ENCODE measurements at places on chromosomes 1 and 21.

DNA sequence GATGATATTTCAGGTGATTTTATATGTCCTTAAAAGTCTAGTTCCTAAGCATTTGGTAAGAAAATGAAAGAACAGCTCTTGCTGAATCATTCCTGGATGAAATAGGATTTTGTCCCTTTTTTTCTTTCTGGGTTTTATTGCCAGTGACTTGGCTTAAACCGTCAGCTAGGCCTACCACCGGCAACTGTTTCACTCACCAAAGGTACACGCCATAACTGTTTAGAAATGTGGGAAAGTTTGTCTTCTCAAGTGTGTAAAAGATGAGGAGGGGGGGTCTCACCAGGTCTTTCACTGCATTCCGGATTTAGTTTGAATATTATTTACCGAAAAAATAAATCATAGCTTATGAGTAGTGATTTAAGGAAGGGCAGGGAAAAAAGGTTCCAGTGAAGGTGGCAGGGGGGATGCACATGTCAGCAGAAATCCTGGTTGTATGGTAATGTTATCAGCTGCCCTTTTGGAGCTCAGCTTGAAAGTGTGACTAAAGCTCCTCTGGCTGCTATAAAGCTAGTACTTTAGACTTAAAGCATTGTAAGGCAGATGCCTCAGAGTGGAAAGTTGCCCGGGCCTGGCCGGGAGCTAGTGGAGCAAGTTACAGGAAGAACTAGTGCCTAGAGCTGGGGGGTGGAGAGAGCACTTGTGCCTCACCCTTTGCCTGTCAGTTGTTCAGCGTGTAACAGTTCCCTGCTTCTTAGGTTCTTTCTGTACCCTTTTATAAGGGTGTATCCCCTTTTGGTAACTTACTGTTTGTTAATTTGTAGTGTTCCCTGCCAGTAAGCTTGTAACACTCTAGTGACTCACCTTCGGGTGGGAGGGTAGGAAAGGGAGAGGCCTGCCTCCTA lies 3.1 kb downstream of the ATP1A1 start:
- peak; percentile 82 for DNase-seq

DNA sequence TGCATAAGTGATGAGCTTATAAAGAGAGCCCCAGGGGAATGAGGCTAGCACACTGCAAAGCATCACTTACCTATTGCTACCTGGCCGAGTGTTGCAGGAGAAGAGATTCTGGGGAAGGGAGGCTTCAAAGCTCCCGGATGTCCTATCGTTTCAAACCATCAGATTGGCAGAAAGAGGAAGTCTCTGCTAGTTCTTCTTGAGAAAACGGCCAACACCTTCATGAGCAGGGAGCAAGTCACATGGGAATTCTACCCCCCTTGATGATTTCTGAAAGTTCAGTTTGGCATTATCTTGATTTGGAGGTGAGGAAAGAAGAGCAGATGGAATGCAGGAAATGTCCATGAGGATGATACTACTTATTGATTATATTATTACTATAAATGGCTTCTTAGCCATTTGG lies 16.2 kb downstream of the SYF2 start:
- no peak for DNase-seq

DNA sequence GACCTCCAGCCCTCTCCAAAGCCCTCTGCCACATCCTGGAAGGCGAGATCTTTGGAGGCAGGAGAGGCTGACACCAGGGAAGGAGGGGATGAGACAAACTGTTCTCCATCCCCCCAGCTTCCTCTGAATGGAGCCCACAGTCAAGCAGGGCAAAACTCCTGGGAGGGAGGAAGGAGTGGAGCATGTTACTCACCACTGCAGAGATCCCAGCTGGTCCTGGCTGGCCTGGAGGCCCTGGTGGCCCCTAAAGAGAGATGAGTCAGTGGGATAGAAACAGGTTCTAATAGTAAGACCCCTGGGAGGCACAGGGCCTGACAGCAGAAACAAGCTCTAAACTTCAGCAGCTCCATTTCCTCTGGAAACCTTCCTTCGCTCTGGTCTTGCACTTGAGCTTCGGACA lies 14.0 kb upstream of the PEF1 start:
- peak; percentile 57 for DNase-seq

GRCh38 chr1:46587069-46587468 lies 17.0 kb downstream of the MKNK1 start:
- DNase-seq, result no peak

DNA sequence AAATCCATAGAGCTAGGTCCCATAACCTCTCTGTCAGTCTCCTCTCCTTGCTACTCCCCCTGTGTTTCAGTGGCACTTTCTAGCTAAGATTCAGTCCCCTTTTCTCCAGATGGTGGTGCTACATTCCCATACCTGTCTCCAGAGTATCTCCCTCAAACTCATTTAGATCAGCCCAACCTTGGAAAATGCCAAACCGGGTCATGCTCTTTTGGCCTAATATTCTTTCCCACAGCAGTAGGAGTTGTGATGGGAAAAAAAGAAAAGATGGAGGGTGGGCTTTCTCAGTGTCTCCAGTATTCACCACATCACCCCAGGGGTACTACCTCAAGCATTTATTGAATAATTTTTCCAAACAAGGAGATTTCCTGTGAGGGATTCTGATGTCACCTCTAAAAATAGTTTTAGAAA lies 3.2 kb upstream of the RXFP4 start:
- peak; percentile 83 for DNase-seq

DNA sequence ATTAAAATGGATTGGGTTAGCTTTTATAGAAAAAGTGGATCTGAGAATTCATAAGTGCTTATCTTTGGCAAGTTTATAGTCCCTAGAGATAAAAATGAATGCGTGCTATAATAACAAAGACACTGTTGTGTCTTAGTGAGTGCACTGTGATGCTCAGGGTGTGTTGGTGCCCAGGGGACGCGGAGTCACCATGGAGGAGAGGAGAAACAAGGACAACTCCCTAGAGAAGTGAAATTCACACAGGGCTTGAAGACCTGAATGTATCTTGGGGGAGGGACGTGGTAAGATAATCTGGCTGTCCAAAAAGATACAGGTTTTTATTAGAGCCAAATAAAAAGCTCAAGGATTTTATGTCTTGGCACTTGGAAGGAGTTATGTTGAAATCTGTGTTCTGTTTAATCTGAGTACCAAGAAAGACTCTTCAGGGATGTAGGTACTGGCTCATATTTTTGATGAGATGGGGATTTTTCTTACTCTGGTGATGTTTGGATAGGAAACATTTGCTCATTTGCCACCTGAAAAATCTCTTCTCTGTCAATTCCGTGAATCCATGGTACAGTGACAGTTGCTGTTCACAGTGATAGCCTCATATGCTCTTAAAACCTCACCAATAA lies 9.6 kb downstream of the SMYD2 start:
- no peak for DNase-seq

GRCh38 chr1:153976819-153977249 lies 640 bp downstream of the JTB start:
- no peak for DNase-seq

- DNase-seq, result peak; percentile 92
These were observed 338.1 kb upstream of the SNX7 start for GRCh38 chr1:98323388-98323787.

DNA sequence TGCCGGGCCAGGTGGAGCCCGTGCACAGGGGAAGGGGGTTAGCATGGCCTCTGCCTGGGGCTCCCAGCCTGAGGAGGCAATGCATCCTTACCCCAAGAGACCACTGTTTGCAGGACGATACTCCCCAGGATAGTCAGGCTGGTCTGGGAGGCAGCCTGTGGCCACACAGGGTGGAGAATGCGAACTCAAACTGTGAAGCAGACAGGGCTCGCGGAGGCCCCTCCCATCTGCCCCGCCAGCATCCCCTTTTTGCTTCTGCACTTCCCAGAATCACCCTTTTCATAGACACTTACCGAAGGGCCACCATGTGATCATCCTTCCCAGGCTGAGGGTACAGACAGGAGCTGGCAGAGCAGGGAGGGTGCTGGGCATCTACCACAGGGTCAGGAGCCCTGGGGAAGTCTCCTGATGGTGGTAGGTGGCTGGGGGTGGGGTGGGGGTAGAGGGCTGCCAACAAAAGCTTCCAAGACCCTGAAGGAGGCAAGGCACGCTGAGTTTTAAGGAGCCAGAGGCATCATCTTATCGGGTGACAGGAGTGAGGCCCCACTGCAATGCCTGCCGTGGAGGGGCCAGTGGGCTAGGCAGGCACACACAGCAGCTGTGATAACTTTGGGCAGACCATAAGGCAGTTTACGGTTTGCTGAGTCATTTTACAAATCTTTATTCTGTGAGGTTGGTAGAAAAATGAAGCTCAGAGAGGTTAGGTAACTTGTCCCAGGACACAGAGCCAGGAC lies 31.3 kb upstream of the BTG2 start:
- no peak for DNase-seq

DNA sequence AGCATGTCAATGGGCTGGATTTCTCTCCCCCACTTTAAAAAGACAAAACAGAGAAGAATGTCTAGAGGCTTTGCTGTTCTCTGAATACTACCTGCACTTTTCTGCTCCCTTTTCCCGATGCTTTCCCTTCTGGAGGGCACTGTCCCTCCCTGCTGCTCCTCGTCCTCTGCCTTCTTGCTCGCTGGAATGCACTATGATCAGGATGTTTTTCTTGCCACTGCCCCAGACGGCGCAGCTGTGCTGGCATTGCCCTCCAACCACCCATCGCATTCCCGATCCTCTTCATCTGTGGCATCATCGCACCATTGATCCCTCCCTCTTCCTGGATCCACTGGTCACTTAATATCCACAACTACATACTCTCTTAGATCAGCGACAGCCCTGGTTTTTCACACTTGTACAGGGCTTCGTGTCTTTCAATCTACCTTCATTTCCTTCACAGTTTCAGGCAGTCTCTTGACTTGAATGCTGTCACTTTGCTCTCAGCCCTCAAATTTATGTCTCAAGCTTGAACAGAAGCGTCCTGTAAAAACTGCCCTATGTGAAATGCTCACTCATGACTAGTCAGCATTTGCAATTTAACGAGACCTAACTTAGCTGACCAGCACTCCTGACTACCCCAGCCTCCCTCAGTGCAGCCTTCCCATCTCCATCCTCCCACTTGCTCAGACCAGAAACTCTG lies 3.5 kb upstream of the OR11L1 start:
- DNase-seq, result no peak

- peak; percentile 29 for DNase-seq
These were observed 411.9 kb downstream of the ZP4 start for GRCh38 chr1:237478842-237479241.

- peak; percentile 31 for DNase-seq
These were observed 853 bp upstream of the RRAGC start for GRCh38 chr1:38860454-38860795.

GRCh38 chr1:93844262-93845045 lies 34.6 kb downstream of the DNTTIP2 start:
- peak; percentile 87 for DNase-seq

DNA sequence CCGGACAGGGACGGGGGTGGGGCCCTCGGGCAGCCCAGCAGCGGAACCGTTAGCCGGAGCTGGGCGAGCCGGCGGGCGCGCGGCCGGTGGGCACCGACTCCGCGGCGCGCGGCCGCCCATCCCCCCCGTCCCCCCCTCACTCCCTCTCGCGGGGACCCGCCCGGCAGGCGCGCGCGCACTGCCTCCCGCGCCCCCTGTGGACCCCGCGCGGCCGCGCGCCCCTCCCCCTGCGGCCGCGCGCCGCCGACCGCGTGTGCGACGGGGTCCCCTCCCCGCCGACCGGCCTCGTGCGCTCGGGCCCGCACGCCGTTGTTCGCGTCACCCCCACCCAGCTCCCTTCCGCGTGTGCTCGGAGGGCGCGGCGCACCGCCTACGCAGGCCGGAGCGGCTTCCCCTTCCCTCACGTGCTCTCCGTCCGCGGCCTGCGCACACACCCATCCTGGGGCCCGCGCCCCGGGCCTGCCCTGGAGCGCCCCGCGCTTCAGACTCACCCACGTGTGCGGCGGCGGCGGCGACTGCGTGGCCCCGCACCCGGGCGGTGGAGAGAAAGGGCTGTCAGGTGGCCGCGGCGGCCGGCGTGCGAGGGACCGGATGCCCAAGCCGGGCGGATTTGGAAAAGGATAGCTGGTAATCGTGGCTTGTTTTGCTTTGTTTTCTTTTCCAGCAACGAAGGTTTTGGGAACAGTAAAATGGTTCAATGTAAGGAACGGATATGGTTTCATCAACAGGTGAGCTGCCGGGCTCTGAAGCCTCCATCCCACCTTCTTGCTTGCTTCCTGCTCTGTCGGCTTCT lies 717 bp downstream of the YBX1 start:
- DNase-seq, result peak; percentile 76

DNA sequence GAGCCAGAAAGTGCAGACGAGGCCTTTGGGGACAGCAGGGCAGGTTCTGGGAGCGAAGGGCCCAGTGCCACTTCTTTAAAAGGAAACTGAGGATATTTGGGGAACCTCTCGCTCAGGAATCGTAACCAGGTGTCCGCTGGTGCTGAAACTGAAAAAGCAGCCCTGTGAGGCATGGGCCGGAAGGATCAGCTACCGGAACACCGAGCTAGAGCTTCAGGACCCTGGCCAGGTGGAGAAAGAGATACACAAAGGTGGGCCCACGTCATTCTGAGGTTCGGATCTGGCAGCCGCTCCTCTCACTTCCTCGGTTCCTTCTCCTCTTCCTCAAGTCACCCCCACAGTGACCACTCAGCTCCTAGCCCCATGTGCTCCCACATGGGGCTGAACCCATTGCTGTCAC lies 18.1 kb downstream of the MX2 start:
- no peak for DNase-seq

GRCh38 chr1:186306533-186306932 lies 68.5 kb downstream of the TPR start:
- no peak for DNase-seq

- no peak for DNase-seq
These were observed 40.0 kb upstream of the DHCR24 start for GRCh38 chr1:54926970-54927369.

- peak; percentile 46 for DNase-seq
These were observed 12.6 kb downstream of the PYCR2 start for GRCh38 chr1:225911191-225912130.
